Stimulated activated CD8-positive, alpha-beta memory T cell treated with anti-CD3 and anti-CD28 coated beads, Interleukin-4, amount 100 ng/mL, for 1 hour (primary cell): ENCODE measurements at places on chromosomes 5 and 9.

DNA sequence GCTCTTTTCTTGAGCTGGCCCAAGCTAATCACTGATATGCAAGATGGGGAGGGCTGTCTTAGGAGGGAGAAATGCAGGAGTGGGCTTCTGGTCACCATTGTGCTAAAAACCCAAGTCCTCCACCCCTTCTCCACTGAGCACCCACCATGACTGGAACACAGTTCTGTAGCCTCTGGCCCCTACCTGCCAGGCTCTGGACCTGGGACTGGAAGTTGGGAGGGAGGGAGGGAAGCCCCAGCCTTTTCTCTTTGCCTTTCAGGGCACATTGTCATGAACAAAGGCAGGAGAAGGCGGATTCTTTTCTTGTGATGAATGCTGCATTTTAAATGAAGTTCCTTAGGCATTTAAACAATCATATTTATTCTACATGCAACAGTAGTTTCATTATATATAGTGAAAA is 559.1 kb upstream of the TRPC7 start:
- DNase-seq, result no peak

- DNase-seq, result no peak
These were observed 432.5 kb upstream of the MEF2C start for GRCh38 chr5:89315286-89316100.

DNA sequence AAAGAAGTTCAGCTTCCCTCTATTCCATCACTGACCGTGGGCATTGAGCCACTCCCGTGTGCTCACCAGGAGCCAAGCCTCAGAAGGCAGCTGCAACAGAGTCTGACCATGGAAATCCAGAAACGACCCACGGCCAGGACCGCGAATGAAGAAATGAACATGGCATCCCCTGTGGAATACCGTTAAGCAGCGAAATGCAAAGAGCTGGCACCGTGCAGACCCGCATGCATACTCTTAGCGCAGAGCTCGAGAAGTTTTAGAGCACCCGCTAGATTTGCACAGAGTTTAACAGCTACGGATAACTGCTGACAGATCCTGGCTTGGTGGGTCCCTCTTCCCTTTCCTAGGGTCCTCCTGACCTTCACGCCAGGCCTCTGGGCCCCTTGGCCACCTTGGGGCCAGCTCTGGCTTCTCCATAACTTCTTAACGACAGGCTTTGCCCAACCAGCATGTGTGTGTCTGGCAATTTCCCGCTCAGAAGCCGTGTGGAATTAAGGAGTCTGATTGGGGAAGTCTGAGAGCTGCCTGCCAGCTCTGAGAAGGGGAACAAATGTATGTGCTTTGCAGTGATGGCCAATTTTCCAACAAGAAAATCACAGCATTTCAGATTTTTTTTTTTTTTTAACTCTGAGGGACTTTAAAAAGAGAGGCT is 75.3 kb upstream of the COL5A1 start:
- DNase-seq, result no peak

GRCh38 chr9:105963343-105964099 is 269.2 kb downstream of the TMEM38B start:
- DNase-seq, result no peak

DNA sequence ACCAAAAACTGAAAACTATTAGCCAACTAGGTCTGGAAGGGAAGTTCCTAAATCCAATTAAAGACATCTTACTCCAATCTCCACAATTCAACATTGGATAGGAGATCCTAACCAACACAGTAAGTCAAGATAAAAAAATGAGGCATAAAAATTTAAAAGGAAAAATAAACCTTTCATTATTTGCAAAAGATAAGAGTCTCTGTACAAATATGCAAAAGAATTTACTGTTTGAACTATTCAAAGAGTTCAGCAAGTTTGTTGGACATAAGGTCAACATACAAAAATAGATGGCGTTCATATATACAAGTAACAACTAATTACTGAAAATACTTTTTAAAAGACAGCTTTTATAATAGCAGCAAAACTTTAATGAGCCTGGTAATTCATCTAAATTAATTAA is 3.1 kb upstream of the FREM1 start:
- no peak for DNase-seq

DNA sequence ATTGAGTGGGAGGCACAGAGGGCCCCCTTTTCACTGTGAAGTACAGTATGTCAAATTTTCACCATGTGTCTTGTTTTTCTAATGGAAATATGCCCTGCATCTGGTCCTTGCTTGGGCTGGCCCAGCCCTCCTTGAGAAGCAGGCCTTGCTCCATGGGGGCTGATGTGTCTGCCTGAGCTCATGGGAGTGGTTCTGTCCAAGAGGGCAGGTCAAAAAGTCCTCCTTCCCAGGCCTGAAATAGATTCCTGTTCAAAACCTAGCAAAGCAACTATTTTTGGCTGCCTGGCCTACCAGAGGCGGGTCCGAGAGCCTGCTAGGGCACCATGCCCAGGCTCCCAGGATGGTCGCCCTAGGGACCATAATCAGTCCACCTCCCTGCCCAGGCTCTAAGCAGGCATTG is 40.5 kb upstream of the NEURL1B start:
- no peak for DNase-seq

- DNase-seq, result no peak
These were observed 23.4 kb downstream of the CORO2A start for GRCh38 chr9:98168941-98169488.

DNA sequence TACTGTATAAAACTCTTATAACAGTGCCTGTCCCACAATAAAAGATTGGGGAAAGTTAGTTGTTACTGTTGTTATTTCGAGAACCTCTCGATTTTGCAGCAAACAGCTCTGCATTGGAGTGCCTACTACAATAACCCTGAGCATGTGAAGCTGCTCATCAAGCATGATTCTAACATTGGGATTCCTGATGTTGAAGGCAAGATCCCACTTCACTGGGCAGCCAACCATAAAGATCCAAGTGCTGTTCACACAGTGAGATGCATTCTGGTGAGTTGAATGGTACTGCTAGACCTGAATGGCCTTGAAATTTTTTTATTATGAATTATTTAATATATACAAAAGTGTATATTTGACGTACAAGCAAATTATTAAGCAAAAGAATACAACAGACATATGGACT is 123.2 kb downstream of the TEX10 start:
- DNase-seq, result no peak

DNA sequence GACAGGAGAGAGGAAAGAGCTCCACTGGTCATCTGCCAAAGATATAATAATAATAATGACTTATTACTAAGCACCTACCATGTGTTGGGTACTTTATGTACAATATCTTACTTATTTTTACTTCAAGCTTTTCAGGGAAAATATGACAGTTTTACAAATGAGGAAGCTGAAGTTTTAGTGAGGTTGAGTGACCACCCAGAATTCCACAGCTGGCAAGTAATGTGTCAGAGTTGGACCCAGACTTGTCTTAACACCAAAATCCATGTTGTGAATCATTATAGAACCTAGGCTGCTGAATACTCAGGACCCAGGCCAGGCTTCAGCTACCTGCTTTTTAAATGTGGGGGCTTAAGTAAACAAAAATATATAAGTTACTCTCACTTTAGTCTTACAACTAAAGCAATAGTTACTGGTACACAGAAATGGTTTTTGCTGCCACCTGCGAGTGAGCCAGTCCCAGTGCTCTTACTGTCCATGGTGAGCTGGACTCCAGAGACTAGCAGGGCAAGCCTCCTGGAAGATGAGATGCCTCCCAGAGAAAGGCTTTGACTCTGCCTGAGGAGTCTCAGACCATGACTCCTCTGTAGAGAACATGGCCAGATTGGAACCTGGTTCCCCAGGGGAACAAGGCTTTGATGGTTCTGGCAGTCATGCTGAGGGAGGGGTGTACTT is 29.9 kb downstream of the RUSC2 start:
- DNase-seq, result no peak

DNA sequence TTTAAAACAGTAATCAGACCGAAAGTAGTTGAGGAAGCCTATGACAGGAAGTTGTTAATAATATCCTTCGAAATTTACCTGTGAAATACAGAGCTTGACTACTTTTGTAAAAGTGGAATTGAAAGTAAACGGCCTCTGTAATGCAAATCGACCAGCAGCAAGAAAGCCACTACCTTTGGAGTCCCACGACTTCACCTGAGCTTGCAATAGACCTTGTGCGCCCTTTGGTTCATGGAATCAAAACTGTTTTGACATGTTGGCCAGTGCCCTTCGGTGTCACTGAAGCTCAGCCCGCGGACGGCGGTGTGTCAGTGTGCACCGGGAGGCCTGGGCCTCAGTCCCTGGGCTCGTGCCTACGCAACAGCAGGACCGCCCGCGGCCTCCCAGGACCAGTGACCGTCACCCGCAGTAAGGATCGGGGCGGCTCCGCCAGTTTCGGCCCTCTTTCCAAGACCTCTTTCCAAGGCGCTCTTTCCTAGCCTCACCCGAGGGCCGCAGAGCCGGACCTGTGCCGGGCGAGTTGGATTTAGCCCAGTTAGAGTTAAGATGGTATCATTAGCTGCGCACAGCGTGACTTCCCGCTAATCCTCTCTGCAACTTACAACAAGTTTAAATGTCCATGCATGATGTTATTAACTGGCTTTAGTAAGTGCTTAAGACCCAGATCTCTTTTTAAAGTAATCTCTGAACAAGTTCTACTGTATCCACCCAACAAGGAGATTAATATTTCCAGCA is 223.3 kb downstream of the MEF2C start:
- DNase-seq, result no peak

- no peak for DNase-seq
These were observed 780.5 kb upstream of the ZNF608 start for GRCh38 chr5:125526966-125527365.

- DNase-seq, result no peak
These were observed 16.7 kb downstream of the PTGS1 start for GRCh38 chr9:122387536-122387935.

- no peak for DNase-seq
These were observed 15.3 kb upstream of the PIK3R1 start for GRCh38 chr5:68200288-68200687.

DNA sequence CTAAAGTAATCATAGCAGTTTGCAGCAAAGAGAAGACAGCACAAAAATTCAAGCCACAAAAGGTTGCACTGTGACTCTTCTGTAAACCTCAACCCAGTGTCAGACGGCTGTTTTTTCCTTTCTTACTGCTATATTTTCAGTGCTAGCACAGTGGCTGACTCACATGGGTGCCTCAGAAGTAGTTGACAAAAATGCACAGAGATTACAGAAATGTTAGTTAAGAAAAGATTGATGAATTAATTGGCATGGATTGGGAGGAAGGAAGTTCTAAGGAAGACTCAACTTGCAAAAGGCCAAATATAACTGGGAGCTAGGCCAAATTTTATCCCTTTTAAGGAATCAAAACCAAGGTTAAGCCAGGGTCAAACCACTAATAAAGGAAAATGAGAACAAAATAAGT is 43.7 kb upstream of the ITGA1 start:
- peak; percentile 7 for DNase-seq

DNA sequence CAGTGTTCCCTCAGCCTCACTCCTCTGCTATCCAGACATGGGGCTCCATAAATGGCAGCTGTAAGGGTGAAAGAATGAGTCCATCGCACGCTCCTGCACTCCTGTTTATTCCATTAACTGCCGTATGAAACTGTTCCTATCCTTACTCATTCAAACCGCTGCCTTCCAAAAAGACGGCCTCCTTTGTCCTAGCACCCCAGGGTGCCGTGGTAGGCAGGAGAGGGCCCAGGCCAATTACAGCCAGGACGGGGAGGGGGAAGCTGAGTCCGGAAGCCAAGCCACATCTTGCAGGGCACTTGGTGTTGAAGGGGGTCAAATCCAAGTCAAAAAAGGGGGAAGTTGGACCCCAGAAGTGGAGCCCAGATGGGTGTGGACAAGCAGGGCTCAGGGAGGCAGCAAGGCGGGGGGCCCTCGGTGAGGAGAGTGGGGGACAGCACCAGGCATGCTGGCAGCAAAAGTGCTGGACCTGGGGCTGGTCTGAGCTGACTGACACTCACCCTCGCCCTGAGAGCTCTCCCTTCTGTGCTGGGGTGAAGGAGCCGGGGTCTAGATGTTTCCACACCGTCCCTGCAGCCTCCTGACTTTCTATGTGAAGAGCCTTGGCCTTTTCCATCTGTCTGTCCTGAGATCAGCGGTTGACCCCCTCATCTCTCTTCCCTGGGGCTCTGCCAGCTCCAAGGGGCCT is 63.3 kb downstream of the COL23A1 start:
- no peak for DNase-seq

DNA sequence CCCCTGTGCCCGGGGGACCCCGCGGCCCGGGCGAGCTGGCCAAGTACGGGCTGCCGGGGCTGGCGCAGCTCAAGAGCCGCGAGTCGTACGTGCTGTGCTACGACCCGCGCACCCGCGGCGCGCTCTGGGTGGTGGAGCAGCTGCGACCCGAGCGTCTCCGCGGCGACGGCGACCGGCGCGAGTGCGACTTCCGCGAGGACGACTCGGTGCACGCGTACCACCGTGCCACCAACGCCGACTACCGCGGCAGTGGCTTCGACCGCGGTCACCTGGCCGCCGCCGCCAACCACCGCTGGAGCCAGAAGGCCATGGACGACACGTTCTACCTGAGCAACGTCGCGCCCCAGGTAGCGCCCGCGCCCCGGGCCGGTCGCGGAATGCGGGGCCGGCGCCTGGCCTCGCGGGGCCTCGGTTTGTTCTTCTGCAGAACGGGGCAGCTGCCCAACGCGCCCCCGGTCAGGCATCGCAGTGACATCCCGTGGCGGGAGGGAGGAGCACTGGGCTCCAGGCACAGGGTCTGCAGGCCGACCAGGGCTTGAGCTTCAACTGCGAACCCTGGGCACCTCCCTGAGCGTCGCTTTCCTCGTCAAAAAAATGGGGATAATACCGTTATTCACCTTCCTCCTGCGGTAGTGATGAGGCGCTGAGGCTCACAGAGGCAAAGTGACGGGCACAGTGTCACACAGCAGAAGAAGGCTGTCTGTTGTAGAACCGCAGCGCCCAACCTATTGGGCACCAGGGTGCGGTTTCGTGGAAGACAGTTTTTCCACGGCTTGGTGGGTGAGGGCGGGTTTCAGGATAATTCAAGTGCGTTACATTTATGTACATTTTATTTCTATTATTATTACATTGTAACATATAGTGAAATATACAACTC is 777 bp downstream of the ENDOG start:
- no peak for DNase-seq

DNA sequence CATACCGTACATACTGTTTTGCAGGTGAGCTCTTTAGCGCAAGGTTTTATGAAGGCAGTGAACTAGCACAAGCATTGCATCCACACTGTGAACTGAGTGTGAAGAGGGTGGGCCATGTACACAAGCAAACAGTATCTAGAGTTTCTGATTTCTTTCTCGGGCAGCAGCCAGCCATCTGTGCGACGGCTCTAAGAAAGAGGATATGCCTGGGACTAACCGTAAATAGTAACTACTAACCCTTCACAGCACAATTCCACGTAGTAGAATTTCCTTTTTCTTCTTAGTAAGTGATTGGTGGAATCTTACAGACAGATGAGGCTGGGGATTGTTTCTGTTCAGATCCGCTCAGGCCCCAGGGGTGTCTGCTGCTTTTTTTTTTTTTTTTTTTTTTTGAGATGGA is 89.0 kb downstream of the DRD1 start:
- no peak for DNase-seq

GRCh38 chr9:129052592-129052991 is 16.2 kb downstream of the MIGA2 start:
- DNase-seq, result no peak

- DNase-seq, result no peak
These were observed 44.4 kb upstream of the ELOVL7 start for GRCh38 chr5:60888359-60889061.

GRCh38 chr9:4831944-4832343 is 39.2 kb downstream of the RCL1 start:
- DNase-seq, result no peak
